Stimulated activated CD8-positive, alpha-beta memory T cell treated with anti-CD3 and anti-CD28 coated beads, Interleukin-7, amount 100 ng/mL, for 48 hours (primary cell): ENCODE measurements at places on chromosomes 2 and 18.
A peak's percentile ranks its signal among the peaks of the same experiment; 100 is the strongest.

DNA sequence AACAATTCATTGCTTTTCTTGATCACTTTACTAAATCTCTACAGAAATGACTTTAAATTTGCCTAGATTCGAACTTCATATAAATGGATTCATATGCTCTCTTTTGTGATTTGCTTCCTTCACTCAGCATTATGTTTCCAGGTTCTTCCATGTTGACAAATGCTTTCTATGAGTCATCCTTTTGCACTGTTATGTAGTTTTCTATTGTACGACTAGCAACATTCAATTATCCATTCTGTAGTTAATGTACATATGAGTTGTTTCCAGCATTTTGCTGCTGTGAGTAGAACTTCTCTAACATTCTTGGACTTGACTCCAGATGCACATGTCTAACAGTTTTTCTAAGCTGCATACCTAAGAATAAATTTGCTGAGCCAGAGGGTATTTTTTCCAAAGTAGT is 66.5 kb upstream of the NEUROD1 start:
- no peak for DNase-seq

GRCh38 chr2:145066151-145066661 is 546.3 kb upstream of the ZEB2 start:
- no peak for DNase-seq

GRCh38 chr18:13136056-13136903 is 82.3 kb upstream of the LDLRAD4 start:
- peak; percentile 16 for DNase-seq

GRCh38 chr2:45396671-45397070 is 214.4 kb downstream of the SRBD1 start:
- DNase-seq: no peak

GRCh38 chr2:27965841-27966240 is 75.3 kb downstream of the BABAM2 start:
- DNase-seq: no peak

GRCh38 chr2:120818441-120818920 is 82.8 kb downstream of the GLI2 start:
- no peak for DNase-seq

DNA sequence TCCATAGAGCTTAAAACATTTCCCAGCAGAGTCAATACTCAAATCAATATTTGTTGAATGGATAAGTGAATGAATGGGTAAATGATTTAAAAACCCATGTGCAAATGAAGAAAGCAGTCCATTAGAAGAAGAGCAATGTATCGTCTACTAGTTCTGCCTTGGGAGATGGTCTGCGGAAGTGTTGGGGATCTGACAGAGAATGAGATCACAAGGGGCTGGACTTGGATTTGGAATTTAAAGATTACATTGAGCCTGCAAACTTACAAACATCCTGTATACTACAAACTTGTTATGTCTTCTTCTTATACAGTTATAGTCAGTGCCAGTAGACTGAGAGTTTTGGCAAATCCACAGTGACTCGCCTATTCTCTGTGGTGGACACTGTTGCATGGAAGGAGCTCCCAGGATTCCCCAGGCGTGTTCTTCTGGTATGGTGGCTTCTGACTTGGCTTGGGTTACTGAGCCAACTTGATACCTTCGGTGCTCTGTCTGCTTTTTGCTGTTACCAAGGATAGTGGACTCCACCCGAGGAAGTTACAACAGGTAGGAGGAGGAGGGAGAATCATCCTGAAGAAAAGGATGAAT is 163.3 kb upstream of the SERPINE2 start:
- DNase-seq: no peak

GRCh38 chr2:98808546-98808945 is 77.6 kb upstream of the MGAT4A start:
- no peak for DNase-seq

GRCh38 chr2:121803503-121803902 is 48.1 kb downstream of the TSN start:
- no peak for DNase-seq

DNA sequence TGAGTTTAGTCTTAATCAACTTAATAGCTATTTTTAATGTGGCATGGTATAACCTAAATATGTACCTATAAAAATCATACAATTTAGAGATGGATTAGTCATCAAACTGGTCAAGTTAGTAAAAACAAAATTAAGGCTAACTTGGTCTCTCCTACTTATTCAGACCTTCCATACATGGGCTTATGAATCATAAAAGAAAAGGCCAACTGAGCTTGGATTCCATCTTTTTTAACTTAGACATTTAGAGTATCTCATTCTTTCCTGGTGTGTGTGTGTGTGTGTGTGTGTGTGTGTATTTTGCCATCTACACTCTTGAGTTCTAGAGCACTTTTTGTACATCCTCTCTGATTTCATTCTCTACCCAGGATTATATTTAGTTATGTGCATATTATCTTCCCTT is 637.5 kb downstream of the PLCL1 start:
- DNase-seq: no peak

DNA sequence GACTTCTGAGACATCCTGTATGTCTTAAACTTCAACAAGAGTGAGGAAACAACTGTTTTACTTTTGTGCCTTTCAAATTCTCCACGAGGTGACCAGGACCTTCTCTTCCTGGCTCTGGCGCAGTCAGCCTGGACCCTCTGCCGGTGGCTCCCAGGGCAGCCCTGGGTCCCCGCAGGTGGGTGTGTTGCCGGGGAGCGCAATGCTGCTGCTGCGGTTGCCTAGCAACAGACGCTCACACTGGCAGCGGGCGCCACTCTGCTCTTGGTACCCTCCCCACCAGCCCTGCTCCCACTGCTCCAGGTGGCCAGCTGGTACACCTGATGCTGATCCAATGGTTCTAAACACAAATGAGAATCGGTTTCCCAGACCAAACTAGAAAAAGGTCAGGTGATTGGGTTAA is 58.7 kb downstream of the GNAL start:
- DNase-seq: no peak

GRCh38 chr2:28664120-28664842 is 87.3 kb upstream of the PPP1CB start:
- no peak for DNase-seq

- DNase-seq: no peak
These were observed 27.4 kb upstream of the SLC20A1 start for GRCh38 chr2:112618383-112618782.

GRCh38 chr2:224894356-224894755 is 147.9 kb downstream of the DOCK10 start:
- no peak for DNase-seq

DNA sequence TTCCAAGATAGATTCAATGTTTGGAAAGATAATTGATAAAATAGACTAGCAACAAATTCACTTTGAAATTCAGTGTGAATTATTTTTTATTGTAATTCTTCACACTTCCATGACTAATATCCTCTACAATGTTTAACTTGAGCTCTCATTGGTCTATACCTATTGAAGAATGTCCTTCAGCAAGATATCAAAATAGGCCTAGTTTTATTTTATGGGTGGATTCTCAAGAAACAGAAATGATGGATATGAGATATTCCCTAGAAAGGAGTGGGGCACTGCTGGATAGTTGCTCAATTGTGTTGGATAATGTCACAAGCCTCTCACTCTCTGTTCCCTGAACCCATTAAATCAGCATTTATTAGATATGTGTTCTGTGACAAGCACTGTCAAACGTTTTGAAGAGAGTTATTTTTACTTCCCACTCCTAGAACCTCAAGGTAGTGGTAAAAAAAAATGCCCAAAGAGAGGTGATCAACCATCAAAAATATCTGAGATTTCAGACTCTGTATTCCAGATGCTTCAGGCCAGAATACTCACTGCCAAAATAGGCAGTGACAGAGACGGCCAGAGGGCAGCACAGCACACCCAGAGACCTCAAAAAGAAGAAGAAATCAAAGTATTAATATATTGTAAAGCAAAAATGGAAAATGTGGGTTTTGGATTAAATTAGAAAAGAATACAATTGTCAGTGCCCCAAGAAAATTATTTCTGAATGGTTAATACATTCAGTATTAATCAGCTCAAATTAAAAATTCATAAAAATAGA is 87.5 kb downstream of the TRIB2 start:
- no peak for DNase-seq

DNA sequence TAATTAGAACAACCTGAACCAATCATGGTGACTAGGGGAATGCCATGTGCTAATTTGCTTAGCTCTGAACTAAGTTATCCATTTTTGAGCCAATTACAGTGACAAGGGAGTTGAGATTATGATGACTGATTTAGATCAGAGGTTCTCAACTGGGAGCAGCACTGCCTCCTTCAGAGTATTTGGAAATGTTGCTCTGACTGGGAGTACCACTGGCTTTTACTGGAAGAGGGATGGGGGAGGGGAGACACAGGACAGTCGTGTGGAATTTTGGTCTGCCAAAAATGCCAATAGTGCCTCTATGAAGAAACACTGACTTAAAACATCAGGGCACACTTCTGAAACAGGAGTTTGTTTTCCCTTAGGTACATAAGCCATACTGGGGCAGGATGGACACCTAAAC is 48.1 kb upstream of the VPS54 start:
- DNase-seq: no peak

GRCh38 chr2:208334230-208334629 is 68.2 kb downstream of the PIKFYVE start:
- DNase-seq: no peak
